ENCODE measurements at places on chromosomes 4 and X. TPM values are rescaled to one million over a fixed set of nuclear protein-coding genes. Genes with fewer than 3 reads are reported as not detected.

Gene CDKL5
- total RNA-seq: 2.2 TPM

Gene SPANXN5
- not detected for total RNA-seq

Gene PRRG1
- total RNA-seq: not detected

DNA sequence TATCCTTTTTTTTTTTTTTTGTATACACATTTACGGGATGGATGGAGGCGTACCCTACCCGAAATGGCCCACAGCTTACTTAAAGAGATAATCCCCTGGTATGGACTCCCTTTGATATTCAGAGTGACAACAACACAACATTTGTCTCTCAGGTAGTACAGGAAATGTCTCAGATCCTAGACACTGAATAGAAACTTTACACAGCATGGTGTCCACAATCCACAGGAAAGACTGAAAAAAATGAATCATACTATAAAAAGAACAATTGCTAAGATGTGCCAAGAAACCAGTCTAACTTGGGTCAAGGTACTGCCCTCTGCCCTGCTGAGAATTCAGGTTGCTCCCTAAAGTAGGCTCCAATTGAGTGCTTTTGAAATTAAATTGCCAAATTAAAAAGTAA is 100.8 kb upstream of the LANCL3 start:
- no peaks in the 10 kb centered on the region for H3K36me3 ChIP-seq
- no peak overlapping the region for H3K4me3 ChIP-seq
- DNase-seq: no peak
- no peak overlapping the region for H3K27ac ChIP-seq

Gene ANK2
- 1.8 TPM for total RNA-seq

Gene MTNR1A
- not detected for total RNA-seq

DNA sequence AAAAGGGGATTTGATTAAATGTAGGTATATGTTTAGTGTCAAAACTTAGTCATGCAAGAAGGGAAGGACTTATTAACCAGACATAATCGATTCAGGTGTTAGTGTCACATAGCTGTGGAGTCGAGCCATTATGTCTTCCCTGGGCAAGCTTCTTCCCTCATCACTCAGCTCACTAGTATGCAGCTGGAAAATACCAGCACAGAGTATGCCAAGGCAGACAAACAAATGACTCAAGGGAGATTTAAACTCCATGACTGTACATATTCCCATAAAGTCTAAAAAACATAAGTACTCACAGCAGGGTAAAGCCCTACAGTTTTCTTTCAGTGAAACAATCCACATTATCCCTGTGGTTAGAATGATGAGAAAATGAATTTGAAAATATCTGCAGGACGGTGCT is 304.5 kb downstream of the CBLL2 start:
- no peak overlapping the region for H3K4me3 ChIP-seq
- DNase-seq: no peak
- no peaks in the 10 kb centered on the region for H3K27me3 ChIP-seq
- H3K36me3 ChIP-seq: no peaks in the 10 kb centered on the region

GRCh38 chr4:7278071-7278765 is 85.9 kb downstream of the SORCS2 start:
- H3K4me1 ChIP-seq: no peaks in the 10 kb centered on the region
- H3K27ac ChIP-seq: no peak overlapping the region
- peaks cover 4% of the 10 kb centered on the region for H3K27me3 ChIP-seq
- H3K36me3 ChIP-seq: no peaks in the 10 kb centered on the region
- H3K4me3 ChIP-seq: no peak overlapping the region

- DNase-seq: no peak
- H3K4me3 ChIP-seq: no peak overlapping the region
- H3K36me3 ChIP-seq: no peaks in the 10 kb centered on the region
- peaks cover 11% of the 10 kb centered on the region for H3K4me1 ChIP-seq
These were observed 119.2 kb upstream of the LEF1 start for GRCh38 chr4:108287834-108288413.
